ENCODE measurements at places on chromosomes 2 and 18. TPM values are rescaled to one million over a fixed set of nuclear protein-coding genes. Genes with fewer than 3 reads are reported as not detected.

The SLC23A3 gene
- 1.3 TPM for total RNA-seq

The ARL5A gene
- 49.2 TPM for total RNA-seq

The FBXO41 gene
- total RNA-seq, result 2.3 TPM

The ANTXR1 gene
- 46.6 TPM for total RNA-seq

The CHMP1B gene
- 47.5 TPM for total RNA-seq

The DNAH7 gene
- total RNA-seq, result 0.12 TPM

The OR6B2 gene
- total RNA-seq, result not detected

The OSR1 gene
- 1.3 TPM for total RNA-seq

The MAP3K20 gene
- total RNA-seq, result 11.6 TPM

GRCh38 chr2:108384662-108385393, 7.1 kb downstream of the SULT1C4 start:
- DNase-seq, result no peak

- no peak for DNase-seq
Observed at GRCh38 chr2:226118471-226119429, 680.9 kb downstream of the IRS1 start.

DNA sequence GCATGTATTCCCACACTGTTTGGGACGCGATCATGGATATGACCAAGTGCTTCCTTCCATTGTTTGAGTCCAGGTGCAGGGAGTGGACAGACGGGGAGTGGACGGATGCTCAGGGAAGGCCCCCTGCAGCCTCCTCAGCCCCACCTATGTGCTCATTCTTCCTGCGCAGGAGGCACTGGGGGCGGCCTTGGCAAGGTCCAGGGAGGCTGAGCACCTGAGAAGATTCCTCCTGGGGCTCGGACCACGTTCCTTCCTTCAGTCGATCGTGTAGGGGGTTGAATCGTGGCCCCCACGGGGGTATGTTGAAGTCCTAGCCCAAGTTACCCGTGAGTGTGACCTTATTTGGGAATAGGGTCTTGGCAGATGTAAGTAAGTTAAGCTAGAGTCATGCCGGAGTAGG, 60.4 kb downstream of the ASB1 start:
- no peak for DNase-seq

DNA sequence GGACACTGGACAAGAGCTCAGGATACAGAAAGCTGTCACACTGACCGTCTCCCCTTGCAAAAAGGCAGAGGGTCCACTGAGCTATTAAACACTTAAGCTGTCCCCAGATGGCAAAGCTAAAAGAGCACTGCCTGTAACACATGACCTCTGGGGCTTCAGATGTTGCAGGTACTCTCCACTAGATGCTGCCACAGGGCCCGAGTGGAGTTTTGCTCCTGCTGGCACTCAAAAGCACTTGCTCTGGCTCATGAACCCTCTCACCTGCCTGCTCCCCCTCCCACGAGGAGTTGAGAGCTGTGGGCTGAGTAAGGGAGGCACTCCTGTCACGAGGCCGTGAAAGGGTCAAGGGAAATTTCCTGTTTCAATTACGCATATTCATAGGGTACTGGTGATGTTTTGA, 227.9 kb downstream of the PRKCE start:
- no peak for DNase-seq

DNA sequence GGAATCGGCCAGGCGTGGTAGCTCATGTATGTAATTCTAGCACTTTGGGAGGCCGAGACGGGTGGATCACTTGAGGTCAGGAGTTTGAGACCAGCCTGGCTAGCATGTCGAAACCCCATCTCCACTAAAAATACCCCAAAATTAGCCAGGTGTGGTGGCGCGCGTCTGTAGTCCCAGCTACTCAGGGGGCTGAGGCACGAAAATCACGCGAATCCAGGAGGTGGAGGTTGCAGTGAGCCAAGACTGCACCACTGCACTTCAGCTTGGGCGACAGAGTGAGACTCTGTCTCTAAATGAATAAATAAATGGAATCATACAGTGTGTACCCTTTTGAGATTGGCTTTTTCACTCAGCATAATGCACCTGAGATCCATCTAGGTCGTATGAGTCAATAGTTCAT, 19.4 kb upstream of the TTC39C start:
- DNase-seq, result no peak

DNA sequence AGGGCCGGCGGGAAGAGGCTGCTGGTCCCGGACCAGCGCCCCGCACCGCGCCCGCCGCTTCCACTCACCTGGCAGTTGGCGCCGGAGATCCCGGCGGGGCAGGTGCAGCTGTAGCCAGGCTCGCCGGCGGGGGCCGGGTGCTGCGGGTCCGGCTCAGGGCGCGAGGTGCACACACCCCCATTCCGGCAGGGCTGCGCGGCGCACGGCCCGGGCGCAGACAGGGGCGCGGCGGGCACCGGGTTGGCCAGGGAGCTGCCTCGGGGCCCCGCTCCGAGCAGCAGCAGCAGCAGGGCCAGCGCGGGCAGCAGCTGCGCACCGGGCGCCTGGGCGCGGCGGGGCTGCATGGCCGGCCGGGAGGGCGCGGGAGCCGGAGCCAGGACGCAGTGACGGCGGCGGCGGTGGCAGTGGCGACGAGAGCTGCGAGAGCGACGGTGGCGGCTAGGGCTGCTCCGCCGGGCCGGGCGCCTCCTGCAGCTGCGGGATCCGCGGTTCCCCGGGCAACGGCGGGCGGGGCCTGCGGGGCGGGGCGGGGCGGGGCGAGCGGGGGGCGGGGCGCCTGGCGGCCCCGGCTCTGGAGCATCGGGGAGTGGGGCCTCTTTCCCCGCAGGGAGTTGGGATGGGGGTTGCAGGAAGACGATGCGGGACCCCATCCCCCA, at the start of gene DNER:
Gene DNER (minus strand): TSS at position 476 of the 656 bp plus-strand sequence. CDS start 132 bp downstream, at position 344.
- DNase-seq, result no peak

DNA sequence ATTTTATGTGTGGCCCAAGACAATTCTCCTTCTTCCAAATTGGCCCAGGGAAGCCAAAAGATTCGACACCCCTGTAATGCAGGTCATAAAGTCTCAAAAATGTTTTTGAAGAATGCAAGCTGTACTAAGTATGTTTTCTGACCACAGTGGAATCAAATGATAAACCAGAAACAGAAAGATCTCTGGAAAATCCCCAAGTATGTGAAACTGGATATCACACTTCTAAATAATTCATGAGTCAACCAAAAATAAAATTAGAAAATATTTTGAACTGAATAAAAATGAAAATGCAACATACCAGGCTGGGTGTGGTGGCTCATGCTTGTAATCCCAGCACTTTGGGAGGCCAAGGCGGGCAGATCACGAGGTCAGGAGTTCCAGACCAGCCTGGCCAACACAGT, 34.1 kb upstream of the UBE2F start:
- DNase-seq, result no peak

DNA sequence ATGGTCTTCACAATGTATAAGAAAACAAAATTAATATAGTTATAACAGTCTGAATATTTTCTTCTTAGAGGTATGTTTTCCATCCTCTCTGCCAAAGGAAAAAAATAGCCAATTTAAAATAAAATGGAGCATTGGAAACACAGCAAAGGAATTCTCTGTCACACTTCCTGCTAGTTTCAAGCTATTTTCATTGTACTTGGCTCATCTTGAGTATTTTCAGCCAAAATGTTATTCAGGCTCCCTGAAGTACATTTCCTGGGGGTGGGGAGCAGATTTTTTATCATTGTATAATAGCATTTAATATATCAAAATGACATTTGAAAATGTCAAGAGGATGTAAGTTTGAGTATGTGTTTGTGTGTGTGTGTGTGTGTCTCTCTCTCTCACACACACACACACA, 463.6 kb upstream of the REG3G start:
- DNase-seq, result no peak

- DNase-seq, result no peak
Observed at GRCh38 chr2:127790694-127791529, 20.1 kb downstream of the WDR33 start.

DNA sequence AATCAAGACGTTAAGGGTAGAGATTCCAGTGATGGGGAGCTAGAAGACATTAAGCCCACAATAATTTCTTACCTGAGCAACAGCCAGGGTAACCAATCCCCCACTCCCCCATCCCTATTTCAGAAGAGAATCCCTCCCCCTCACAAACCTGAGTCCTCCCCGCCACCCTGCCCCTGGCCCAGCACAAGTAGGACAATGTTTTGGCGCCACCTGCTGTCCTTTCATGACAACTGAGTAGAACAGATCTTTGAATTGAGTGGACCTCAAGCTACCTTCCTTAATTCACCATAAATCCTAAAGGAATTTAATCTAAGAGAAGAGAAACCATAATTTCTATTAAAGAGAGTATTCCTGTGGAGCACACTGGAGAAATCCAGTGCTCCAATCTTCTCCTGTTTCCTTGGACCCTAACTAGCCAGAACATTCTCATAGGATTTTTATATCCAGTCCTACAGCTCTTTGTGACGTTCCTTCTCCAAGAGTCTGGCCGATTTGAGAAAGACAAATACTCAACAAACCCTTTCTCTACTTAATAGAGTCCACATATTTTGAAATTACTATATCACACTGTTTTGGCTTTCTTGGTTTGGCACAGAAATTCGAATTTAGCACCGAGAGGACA, 41.1 kb downstream of the NHEJ1 start:
- peak; percentile 9 for DNase-seq

DNA sequence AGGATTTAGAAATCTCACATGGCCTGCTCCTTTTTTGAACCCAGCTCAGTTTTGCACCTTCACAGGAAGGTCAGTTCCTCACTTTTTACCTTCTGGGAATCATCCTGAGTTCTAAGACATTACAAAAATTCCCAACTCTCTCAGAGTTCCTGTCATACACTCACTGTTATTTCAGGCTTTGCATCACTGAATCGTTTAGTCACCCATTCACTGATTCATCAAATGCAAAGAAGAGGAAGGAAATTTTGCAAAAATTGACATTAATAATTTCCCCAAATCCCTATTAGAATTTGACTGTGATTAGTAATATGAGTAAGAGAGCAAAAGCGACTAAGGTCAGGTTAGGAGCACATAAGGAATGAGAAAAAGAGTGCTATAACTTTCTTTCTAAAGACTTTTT, 197.5 kb downstream of the PDE1A start:
- DNase-seq, result no peak

- no peak for DNase-seq
Observed at GRCh38 chr2:65866148-65866547, 433.7 kb upstream of the SPRED2 start.

GRCh38 chr2:227884511-227884947, 13.1 kb downstream of the DAW1 start:
- DNase-seq, result peak; percentile 58

DNA sequence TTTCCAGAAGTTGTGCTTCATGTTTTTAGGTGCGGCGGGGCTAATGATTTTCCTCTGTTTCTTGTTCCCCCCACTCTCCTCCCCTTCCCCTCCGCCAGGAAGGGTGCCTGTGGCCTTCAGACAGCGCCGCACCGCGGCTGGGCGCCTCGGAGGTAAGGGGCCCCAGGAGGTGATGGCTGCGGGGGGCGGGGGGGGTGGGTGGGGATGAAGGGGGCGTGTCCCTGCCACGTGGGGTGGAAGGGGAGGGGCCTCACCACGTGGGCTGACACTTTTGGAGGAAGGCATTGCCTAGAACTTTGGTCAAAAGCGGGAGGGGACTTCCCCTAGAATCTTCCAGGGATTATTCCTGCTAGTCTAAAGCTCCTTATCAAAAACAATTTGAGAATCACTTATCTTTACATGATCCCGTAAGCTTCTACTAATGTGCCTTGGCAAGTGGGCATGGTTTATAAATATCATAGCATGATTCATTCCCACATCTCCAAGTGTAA, 83.1 kb downstream of the FAM210A start:
- no peak for DNase-seq

GRCh38 chr2:30514134-30514847, 67.2 kb downstream of the LCLAT1 start:
- no peak for DNase-seq

DNA sequence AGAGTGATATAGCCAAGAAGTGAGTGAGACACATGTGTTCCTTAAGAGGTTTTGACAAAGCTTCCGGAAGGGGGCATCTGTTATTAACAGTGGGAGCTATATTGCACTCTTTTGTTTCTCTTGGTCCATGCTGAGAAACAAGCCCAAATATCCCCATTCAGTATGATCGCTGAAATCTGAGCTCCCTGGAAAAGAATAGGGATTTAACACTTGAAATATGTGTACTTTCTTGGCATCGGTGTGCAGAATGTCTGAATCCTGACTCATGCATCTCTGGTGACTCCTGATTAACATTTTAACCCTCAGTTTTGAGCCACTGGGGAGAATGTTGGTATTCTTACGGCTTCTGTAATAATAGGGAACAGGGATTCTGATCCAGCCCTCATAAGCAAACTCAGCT, 448.1 kb downstream of the TSN start:
- no peak for DNase-seq

DNA sequence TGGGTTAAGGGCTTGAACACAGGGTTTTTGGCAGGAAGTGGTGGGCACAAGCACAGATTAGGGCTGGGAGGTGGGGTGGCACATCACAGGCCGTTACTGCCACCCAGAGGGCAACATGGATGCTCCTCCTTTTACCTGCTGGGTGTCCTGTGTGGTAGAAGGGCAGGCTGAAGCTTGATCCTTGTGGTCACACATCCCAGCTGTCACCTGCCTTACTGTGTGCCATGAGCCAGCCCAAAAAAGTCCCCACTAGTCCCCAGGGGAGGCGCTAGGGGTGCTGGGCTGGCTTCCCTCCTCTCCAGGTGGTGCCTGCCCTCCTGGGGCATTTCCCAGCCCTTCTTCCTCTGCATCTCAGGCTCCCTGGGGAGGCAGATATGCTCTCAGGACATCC, 50.5 kb upstream of the ALPP start:
- DNase-seq, result no peak

DNA sequence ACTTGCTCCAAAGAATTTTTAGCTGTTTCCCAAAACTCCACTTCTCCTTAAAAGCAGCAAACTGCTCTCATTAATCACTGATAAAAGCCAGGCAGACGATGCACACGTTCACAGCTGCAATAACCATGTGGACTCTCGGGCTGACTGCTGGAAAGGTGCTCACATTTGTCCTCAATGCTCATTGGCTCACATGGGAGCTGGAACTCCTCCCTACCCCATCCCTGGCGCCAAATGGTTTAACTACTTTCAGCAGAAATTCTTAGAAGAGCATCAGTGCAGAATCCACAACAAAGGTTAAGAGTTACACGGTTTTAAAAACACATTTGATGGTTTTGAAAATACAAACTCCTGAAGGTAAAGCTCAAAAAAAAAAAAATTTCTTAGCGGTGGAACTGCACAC, 117.1 kb downstream of the NOL10 start:
- no peak for DNase-seq

GRCh38 chr2:69754633-69755032, 12.7 kb downstream of the ANXA4 start:
- no peak for DNase-seq

- DNase-seq, result no peak
Observed at GRCh38 chr18:37419315-37419714, 146.3 kb downstream of the CELF4 start.
